Activated T-helper 1 cell treated with anti-CD3 and anti-CD28 coated beads, Interleukin-12 subunit alpha, Interleukin-12 subunit beta, Interleukin-2, Interleukin-4 antibody, amounts not matched to agents 30 ng/mL and 10 ng/mL and 1 ng/mL, durations not matched to agents 14 hours and 24 hours and 36 hours (primary cell): ENCODE measurements at places on chromosomes 1 and 21. TPM values are rescaled to one million over a fixed set of nuclear protein-coding genes. Genes with fewer than 3 reads are reported as not detected.
A peak's percentile ranks its signal among the peaks of the same experiment; 100 is the strongest.

GRCh38 chr1:1065265-1065939, 8.7 kb downstream of the RNF223 start:
- H3K27ac ChIP-seq = peak overlapping the region; percentile 48
- peak overlapping the region; percentile 3 for H3K4me3 ChIP-seq
- H3K36me3 ChIP-seq = no peaks in the 10 kb centered on the region
- peaks cover 4% of the 10 kb centered on the region for H3K27me3 ChIP-seq

EPHA10 gene
- 0.05 and 0.27 TPM in 2 replicates for total RNA-seq

SLC6A17 gene
- 0.05 and 0.23 TPM in 2 replicates for total RNA-seq

FMOD gene
- total RNA-seq = 3.4 and 4.1 TPM in 2 replicates

ARHGAP30 gene
- total RNA-seq = 149 and 151 TPM in 2 replicates

DNA sequence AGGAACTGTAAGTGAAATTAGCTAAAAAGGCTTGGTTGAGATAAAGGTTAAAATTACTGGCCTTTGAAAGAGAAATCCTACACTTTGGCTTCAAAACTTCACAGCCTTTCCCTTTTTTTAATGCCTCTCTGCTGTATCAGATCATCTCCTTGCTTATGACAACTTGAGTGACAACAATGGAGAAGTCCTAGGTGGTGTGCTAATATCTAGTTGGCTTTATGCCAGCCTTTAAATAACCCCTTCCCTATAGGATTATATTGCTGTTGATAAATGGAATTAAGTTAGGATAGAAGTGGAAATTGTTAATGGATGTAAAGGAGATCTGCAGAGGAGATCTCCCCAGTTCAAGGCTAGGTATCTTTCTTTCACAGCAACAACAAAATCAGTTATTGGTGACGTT, 130.2 kb upstream of the ATP1B1 start:
- no peak for DNase-seq
- H3K27me3 ChIP-seq = no peaks in the 10 kb centered on the region
- H3K36me3 ChIP-seq = no peaks in the 10 kb centered on the region
- H3K4me1 ChIP-seq = no peaks in the 10 kb centered on the region
- no peak overlapping the region for H3K27ac ChIP-seq

GRCh38 chr21:14602382-14602958, 56.4 kb upstream of the SAMSN1 start:
- peaks cover 38% of the 10 kb centered on the region for H3K4me1 ChIP-seq
- no peaks in the 10 kb centered on the region for H3K27me3 ChIP-seq
- H3K27ac ChIP-seq = peak overlapping the region; percentile 10
- H3K36me3 ChIP-seq = peaks cover 10% of the 10 kb centered on the region

DNA sequence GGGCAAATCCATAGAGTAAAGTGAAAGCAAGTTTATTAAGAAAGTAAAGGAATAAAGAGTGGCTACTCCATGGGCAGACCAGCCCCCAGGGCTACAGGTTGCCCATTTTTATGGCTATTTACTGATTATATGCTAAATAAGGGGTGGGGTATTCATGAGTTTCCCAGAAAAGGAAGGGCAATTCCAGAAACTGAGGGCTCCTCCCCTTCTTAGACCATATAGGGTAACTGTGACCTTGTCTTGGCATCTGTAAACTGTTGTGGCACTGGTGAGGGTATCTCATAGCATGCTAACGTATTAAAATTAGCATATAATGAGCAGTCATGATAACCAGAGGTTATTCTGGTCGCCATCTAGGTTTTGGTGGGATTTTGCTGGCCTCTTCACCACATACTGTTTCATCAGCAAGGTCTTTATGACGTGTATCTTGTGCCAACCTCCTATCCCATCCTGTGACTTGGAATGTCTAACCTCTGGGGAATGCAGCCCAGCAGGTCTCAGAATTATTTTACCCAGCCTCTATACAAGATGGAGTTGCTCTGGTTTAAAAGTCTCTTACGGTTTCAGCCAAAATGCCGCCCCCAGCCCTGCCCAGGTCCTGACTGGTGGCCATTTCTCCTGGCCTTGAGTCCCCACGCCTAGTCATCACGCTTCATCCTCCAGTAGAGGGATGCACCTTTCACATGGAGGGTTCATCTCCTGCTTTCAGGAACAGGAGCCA, 982 bp upstream of the TRIM17 start:
- peaks cover 3% of the 10 kb centered on the region for H3K36me3 ChIP-seq
- DNase-seq = no peak

KLHL20 gene
- 17.8 and 18.3 TPM in 2 replicates for total RNA-seq

GRCh38 chr1:101050869-101051268, 25.3 kb upstream of the DPH5 start:
- H3K27me3 ChIP-seq = no peaks in the 10 kb centered on the region
- H3K4me3 ChIP-seq = no peak overlapping the region
- no peaks in the 10 kb centered on the region for H3K4me1 ChIP-seq
- H3K36me3 ChIP-seq = peaks cover 12% of the 10 kb centered on the region
- no peak for DNase-seq
- no peak overlapping the region for H3K27ac ChIP-seq

PGBD5 gene
- not detected in 2 replicates for total RNA-seq

DNA sequence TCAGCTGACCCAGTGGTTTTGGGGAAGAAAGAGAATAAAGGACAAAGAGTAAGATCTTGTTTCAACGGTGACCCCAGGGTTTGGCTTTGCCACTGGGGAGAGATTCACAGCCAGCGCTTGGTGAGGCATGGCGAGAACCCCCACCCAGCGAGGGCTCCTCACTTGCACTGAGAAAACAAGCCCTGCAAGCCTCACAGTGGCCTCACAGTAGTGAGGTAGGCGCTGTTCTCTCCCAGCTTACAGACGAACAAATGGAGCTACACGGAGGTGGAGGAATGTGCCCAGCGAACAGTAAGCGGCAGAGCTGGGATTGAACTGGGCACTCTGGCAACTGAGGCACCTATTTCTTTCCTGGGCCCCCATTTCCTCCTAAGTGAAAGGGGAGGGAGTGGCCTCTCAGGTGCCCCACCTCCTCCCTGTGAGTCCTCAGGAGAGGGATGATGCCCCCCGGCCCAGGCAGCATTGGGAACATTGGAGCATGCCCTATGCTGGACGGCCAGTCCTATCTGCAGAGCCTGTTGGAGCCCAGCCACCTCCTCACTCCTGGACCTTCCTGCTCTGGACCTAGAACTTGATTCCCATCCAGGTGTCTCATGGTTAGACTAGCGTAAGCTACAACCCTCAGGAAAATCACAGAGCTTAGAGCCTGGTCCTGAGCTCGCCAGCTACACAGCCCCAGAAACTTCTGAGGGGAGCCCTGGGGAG, 73.4 kb upstream of the EDN2 start:
- no peak overlapping the region for H3K4me3 ChIP-seq
- no peaks in the 10 kb centered on the region for H3K27me3 ChIP-seq
- no peaks in the 10 kb centered on the region for H3K4me1 ChIP-seq

MYCBP gene
- 38.4 and 39.7 TPM in 2 replicates for total RNA-seq

PEAR1 gene
- 0.36 and 0.51 TPM in 2 replicates for total RNA-seq

DNA sequence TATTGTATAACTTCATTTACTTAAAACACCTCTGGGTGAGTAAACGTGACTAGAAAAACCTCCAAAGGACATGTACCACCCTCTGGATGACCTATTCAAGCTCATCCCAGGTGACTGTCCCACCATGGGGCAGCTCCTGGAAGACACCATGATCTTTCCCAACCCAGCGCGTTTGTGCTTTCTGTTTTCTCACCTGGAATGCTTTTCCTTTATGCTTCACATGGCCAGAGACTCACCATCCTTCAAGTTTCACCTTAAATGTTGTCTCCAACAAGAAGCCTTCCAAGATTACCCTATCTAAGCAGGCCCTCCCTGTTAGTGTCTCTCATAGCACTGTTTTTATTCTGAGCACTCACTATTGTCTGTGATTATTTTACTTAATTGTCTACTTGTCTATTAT, 11.1 kb downstream of the CYP4B1 start:
- H3K27ac ChIP-seq = no peak overlapping the region
- H3K4me1 ChIP-seq = no peaks in the 10 kb centered on the region
- no peaks in the 10 kb centered on the region for H3K27me3 ChIP-seq
- no peaks in the 10 kb centered on the region for H3K36me3 ChIP-seq
- DNase-seq = no peak

- peaks cover 25% of the 10 kb centered on the region for H3K4me1 ChIP-seq
- H3K36me3 ChIP-seq = no peaks in the 10 kb centered on the region
- no peak for DNase-seq
Measured at GRCh38 chr1:36327421-36328087, 4.1 kb upstream of the EVA1B start.

CADM3 gene
- total RNA-seq = not detected in 2 replicates

NFASC gene
- total RNA-seq = 0.56 and 0.70 TPM in 2 replicates

DNA sequence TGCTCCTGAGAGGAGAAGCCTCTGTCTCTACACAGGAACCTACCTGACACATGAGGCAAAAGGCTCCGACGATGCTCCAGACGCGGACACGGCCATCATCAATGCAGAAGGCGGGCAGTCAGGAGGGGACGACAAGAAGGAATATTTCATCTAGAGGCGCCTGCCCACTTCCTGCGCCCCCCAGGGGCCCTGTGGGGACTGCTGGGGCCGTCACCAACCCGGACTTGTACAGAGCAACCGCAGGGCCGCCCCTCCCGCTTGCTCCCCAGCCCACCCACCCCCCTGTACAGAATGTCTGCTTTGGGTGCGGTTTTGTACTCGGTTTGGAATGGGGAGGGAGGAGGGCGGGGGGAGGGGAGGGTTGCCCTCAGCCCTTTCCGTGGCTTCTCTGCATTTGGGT, 3.9 kb upstream of the ACKR1 start:
- H3K4me3 ChIP-seq = no peak overlapping the region
- H3K36me3 ChIP-seq = no peaks in the 10 kb centered on the region
- peaks cover 17% of the 10 kb centered on the region for H3K27me3 ChIP-seq
- no peak for DNase-seq

DNA sequence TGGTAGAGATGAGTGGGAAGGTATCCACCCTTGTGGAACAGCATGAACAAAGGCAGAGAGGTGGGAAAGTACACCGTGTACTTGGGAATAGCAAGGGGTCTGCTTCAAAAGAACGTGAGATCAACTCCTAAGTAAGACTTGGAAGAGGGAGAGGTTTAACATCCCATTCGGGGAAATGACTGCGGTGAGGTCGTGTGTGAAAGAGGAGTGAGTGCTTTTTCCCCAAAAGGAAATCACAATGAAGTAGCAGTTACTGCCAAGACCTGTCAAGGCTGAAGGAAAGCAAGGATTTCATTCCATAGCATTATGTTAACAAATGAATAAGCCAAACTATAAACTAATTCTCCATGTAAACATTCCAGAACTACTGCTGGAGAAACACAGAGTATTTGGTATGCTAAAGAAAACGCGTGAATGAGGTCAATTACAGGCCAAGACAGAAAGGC, 20.0 kb upstream of the SYDE2 start:
- no peak overlapping the region for H3K4me3 ChIP-seq
- DNase-seq = no peak
- H3K4me1 ChIP-seq = no peaks in the 10 kb centered on the region

GRCh38 chr1:53508991-53509666, 49.9 kb downstream of the DMRTB1 start:
- H3K27me3 ChIP-seq = peaks cover 2% of the 10 kb centered on the region
- no peak overlapping the region for H3K4me3 ChIP-seq
- no peaks in the 10 kb centered on the region for H3K4me1 ChIP-seq

DNA sequence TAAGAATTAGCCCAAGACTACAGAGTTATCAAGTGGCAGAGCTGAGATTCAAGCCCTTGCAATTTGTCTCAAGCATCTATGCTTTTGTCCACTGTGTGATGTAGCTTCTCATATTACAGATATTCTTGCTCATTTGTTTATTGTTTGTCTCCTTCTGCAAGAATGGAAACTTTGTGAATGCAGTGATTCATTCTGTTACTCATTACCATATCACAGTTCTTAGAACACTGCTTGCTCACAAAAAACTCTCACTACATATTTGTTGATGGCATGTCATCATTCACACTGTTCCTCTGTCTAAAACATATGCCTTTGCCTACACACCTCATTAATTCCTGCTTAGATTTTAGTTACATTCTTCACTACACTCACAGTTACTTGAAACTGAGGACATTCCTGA, 1198.9 kb downstream of the PLA2G4A start:
- H3K27ac ChIP-seq = no peak overlapping the region
- no peak for DNase-seq
- no peaks in the 10 kb centered on the region for H3K27me3 ChIP-seq
- no peaks in the 10 kb centered on the region for H3K36me3 ChIP-seq
- no peaks in the 10 kb centered on the region for H3K4me1 ChIP-seq
- H3K4me3 ChIP-seq = no peak overlapping the region

DNA sequence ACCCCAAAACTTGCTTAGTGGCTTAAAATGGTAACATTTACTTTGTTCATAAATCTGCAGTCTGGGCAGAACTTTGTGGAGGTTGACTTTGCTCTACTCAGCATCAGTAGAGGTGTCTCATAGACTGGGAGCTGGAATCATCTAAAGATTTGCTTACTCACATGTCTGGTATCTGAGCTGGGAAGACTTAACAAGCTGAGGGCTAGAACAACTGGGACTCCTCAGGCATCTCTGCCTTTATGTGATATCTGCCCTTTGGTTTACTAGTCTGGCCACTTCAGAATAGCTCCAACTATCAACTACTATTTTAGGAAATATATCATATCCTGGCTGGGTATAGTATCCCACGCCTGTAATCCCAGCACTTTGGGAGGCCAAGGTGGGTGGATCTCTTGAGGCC, 82.5 kb downstream of the C4BPA start:
- DNase-seq = no peak
- no peak overlapping the region for H3K27ac ChIP-seq
- H3K27me3 ChIP-seq = peaks cover 12% of the 10 kb centered on the region
- no peak overlapping the region for H3K4me3 ChIP-seq
- no peaks in the 10 kb centered on the region for H3K4me1 ChIP-seq
- peaks cover 2% of the 10 kb centered on the region for H3K36me3 ChIP-seq

DNA sequence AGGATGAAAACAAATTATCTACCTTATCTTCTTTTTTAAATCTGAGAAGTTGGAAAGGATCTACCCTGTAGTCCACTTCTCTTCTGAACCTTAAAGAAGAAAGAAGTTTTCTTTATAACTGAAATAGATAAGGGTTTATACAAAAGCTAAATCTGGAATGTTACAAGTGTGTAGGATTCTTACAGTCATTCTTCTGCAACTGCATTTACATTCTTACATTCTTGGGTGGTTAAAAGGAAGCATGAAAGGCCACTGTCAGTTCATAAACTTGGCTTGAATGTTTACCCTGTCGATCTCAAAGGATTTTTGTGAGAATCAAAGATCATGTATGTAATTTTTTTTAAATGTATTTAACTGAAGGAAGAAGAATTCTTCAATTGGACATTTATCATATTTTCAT, 142.1 kb upstream of the BRINP3 start:
- H3K27ac ChIP-seq = no peak overlapping the region
- DNase-seq = no peak
- H3K36me3 ChIP-seq = no peaks in the 10 kb centered on the region
